DND-41 (cell line): ENCODE measurements at places on chromosomes 4 and X.
A peak's percentile ranks its signal among the peaks of the same experiment; 100 is the strongest.

- DNase-seq: no peak
Observed at GRCh38 chr4:140740422-140740821, 15.8 kb downstream of the TBC1D9 start.

DNA sequence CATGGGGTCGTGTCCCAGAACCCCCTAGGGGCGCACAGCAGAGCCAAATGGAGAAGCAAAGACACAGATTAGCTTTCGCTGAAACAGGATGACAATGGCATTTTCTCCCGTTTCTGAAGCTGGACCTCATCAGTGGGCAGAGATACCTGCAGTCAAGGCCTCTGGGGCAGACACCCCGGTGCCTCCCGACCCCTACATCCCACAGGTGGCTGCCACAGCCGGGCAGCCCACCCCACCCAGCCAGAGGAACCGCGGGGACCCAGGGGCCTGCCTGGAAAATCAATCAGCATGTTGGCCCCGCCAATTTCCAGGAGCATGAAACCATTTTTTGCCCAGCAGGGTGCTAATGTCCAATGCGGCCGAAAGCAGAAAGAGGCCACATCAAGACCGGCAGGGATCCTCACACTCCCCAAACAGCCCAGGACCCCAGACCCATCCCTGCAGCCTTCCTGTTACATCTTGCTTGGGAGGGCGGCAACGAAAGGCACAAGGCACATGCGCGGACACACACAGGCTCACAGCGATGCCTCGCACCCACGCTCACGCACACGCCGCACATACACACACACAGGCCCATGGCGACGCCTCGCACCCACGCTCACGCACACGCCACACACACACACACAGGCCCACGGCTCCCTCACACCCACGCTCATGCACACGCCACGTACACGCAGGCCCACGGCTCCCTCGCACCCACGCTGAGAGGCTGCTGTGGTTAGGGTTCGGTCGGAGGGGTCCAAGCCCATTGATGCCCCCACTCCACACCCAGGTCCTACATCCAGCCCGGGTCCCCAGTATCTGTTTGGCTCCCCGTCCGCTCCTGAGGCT is 130.6 kb upstream of the NKX1-1 start:
- DNase-seq: no peak

DNA sequence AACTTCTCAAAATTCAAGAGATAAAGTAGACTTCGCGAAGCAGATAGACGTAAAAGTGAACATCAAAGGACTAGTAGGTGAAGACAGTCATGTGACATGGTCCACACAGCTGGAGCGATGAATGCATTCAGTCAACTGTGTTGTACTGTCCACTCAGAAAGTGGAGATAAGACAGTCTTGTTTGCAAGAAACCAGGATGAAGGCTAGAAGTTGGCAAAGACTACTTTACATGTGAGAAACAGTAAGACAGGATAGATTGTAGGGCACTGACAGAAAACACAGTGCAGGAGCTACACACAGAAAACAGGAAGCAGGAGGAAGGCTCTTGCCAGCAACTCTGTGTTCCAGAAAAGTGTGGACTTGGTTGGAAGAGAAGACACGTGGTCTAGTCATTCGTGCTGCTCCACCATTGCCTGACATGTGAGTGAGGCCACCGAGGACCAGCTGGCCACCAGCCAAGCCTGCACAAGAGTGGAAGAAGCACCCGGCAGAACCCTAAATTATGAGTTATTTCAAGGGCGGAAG is 78.9 kb downstream of the FAT1 start:
- DNase-seq: no peak

- DNase-seq: no peak
Observed at GRCh38 chrX:13533726-13534125, 35.7 kb upstream of the EGFL6 start.

GRCh38 chrX:130085551-130086446 is 24.5 kb downstream of the ELF4 start:
- DNase-seq: peak; percentile 17

DNA sequence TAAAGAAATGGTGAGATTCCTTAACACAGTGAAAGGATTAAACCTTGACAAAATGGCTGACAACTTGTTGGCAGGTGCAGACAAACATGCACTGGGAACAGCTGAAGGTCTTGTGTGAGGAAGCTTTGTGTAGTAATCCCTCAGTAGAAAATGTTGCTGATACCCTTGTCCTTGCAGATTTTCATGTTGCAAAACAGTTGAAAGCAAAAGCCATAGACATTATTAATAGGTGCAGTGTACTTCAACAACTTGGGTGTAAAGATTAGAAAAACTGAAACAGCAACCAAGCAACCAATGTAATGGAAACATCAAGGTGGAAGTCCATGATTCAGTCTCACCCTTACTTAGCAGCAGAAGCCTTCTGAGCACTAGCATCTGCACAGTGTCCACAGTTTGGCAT is 29.8 kb downstream of the UGT2B7 start:
- no peak for DNase-seq

- peak; percentile 36 for DNase-seq
Observed at GRCh38 chrX:79146640-79147390, 2.3 kb downstream of the GPR174 start.

- no peak for DNase-seq
Observed at GRCh38 chr4:2271279-2272025, 9.5 kb upstream of the MXD4 start.

DNA sequence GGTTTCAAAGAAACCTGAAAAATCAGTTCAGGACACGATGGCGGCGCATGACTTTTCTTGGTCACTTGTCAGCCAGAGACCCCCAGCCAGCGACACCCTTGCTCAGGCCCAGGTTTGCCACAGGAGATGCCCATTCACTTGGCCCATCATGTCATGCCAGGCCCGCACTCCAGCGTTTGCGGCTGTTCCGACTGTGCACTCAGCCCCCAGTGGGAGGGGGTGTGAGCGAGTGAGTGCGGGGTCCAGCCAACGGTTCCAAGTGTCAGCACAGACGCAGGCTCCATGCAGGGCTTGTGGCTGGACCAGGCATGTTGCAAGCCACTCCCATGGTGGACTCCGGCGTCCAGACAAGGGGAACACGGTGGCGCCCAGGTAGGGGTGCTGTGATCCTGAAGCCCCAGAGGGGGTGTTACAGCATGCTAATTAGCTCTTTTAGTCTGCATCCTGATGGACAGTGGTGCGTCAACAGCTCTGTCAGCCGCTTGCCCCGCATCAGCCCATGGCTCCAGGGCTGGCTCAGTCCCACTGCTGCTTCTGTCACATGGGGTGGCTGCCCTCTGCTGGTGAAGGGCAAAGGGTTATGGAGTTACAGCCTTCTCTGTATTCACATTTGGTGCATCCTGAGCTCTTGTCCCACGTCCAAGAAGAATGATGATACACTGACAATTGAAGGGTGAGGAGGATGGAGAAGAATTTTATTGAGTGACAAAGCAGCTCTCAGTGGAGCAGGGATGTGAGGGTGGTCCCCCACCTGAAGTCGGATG is 3.7 kb upstream of the MAEA start:
- peak; percentile 40 for DNase-seq

GRCh38 chr4:70915036-70915815 is 13.1 kb downstream of the MOB1B start:
- DNase-seq: no peak

- DNase-seq: no peak
Observed at GRCh38 chr4:76036855-76037254, 985 bp upstream of the CXCL11 start.

DNA sequence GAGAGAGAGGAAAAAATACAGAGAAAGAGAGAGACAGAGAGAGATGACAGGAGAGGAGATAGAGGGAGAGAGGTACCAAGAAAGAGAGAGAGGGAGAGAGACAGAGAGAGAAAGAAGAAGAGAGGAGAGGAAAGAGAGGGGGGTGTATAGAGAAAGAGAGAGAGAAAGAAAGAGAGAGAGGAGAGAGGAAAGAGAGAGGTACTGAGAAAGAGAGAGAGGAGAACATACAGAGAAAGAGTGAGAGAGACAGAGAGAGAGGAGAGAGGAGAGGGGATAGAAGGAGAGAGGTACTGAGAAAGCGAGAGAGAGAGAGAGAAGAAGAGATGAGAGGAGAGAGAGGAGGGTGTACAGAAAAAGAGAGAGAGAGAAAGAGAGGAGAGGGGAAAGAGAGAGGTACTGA is 269.4 kb downstream of the CRLF2 start:
- DNase-seq: no peak

DNA sequence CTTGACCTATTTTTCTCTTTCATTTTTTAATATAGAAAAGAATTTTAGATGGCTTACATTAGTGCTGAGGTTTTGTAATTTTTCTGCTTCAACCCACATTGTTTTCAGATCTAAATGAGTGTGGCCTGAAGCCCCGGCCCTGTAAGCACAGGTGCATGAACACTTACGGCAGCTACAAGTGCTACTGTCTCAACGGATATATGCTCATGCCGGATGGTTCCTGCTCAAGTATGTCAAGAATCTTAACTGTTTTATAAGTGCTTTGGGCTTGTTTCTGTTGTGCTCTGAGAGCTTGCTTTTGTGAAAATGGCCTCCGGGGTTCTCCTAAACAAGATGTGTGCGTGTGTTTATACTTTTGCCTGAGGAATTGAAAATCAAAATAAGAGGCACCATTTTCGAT is 41.6 kb downstream of the NPNT start:
- DNase-seq: no peak

GRCh38 chrX:17046478-17047097 is 100.1 kb downstream of the REPS2 start:
- peak; percentile 40 for DNase-seq

DNA sequence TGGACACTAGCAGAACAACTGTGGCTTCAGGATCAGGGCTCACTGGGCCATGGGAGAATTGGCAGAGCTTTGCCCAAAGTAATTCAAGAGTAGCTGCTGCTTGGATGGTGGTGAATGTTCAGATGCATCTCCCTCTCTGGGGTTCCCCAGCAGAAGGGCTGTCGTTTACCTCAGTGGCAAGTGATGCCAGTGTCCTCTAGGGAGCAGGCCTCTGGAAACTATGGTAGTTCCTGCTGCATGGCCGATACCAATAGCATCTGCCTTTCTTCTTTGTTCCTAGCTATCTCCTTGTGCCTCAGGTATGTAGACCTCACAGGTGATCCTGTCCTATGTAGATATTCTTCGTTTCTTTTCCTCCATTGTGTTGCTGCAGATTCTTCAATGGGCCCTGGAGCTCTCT is 26.4 kb downstream of the HMGB2 start:
- DNase-seq: no peak

DNA sequence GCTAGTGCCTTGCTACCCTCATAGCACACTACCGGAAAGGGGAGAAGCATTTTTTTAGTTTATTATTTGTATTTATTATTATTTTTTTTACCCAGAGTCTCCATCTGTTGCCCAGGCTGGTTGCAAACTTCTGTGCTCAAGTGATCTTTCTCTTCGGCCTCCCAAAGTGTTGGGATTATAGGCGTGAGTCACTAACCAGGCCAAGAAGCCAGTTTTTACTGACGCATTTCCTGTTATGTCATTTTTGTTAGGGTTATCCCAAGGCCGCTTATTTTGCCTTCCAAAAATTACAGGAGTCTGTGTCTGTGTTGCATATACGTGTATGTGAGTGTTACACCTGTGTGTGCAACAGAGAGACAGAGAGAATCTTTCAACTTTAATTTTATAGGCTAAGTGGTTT is 404.5 kb downstream of the GBA3 start:
- no peak for DNase-seq

DNA sequence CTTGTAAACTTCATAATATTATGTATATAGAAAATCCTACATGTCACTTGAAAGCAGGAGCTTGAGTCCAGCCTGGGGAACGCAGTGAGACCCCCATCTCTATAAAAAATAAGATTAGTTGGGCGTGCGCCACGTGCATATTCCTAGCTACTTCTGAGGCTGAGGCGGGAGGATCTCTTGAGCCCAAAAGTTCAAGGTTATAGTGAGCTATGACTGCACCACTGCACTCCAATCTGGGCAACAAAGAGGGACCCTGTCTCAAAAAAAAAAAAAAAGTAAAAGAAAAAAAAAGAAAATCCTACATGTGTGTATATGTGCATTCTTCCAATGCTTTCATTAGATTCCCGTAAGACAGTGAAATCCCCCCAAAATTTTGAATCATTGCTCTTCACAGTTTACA is 1.7 kb downstream of the SEC31A start:
- DNase-seq: no peak

DNA sequence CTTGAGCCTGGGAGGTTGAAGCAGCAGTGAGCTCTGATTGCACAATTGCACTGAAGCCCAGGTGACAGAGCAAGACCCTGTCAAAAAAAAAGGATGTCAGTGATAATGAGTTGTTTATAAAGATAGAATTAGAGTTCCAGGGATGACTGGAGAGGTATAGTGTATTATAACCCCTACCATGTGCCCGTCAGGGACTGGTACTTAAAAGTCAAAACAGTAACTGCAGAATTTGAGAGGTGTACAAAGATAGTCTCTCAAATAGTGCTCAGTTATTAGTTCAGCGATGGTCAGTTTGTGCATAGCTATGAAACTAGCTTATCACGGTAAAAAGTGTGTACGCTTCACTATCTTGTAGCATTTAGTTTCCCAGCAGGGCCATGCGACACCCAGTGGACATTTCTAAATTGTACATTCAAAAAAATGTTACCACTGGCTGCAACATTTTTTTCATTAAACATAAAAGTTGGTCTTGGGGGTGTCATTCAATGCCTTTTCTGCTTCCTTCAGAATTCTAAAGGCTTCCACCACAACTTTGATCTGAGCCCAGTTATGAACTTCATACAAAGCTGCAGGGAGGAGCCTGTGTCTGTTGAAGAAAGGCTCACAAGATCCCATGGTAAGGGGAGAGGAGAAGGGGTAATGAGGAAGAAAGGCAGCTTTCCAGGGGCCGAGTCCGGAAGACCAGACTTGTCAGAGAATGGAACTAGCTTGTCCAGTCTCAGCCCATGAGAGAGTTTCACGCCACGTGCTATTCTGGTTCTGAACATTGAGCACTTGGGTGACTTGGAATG is 9.2 kb upstream of the GYG2 start:
- DNase-seq: no peak

DNA sequence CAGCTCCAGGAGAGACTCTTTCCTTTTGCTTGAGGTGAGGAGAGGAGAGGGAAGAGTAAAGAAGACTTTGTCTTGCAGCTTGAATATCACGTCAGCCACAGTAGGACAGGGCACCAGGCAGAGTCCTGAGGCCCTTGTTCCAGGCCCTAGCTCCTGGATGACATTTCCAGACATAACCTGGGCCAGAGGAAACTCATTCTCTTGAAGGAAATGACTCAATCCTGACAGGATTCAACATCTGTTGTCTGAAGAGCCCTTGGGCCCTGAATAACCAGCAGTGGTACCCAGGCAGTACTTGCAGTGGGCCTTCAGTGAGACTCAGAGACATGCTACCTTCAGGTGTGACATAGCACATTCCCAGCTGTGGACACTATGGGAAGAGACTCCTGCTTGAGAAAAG is 62.8 kb downstream of the FGF16 start:
- no peak for DNase-seq

GRCh38 chrX:110180928-110181310 is 137.0 kb downstream of the AMMECR1 start:
- no peak for DNase-seq

- no peak for DNase-seq
Observed at GRCh38 chr4:102735582-102735981, 25.2 kb downstream of the MANBA start.

DNA sequence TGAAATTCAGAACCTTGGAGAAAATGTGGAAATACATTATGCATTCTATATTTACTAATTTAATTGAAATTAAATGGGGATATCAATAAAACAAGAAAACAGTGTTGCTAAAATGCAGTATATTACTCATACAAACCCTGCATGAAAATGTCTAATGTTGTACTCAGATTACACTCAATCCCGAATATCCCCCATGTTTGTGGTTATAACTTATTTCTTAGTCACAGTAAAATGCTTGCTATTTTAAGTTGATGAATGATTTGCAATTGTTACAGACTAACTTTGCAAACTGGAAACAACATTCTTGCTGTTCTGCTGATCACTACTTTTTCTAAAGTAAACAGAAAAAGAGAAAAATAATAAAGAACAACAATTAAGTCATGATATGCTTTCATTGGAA is 33.1 kb upstream of the ANXA10 start:
- DNase-seq: no peak

- DNase-seq: no peak
Observed at GRCh38 chrX:153689654-153690465, 2.1 kb downstream of the SLC6A8 start.
